GM23338 (cell line): ENCODE measurements at places on chromosomes 7 and 10.

- DNase-seq, result no peak
These were observed 932 bp downstream of the ANKRD22 start for GRCh38 chr10:88850712-88851111.

DNA sequence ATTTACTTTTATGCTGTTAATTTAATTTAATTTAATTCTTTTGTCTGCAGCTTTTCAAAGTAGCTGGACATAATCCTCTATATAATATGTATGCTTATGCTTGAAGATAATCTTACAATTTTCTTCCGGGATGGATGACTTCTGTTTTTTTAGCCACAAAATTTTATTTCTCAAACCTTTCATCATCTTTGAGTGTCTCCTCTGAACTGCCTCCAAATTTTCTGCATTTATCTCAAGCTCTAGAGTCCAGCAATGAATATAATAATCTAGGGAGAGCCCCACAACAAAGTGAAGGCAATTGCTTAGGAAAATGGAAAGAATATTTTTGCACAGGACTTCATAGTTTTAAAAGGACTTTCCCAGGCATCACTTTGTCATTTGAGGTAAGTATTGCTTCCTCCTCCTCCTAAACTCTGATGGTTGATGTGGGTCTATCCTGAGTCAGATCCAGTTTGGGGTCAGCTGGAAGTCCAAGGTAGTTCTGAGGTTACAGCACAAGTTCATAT is 53.7 kb upstream of the FAM3C start:
- no peak for DNase-seq

- DNase-seq, result no peak
These were observed 11.4 kb upstream of the DOCK1 start for GRCh38 chr10:126893841-126894240.

- DNase-seq, result no peak
These were observed 61.4 kb downstream of the BICC1 start for GRCh38 chr10:58574058-58574457.

- DNase-seq, result no peak
These were observed 367.9 kb upstream of the MBL2 start for GRCh38 chr10:53140506-53140905.

DNA sequence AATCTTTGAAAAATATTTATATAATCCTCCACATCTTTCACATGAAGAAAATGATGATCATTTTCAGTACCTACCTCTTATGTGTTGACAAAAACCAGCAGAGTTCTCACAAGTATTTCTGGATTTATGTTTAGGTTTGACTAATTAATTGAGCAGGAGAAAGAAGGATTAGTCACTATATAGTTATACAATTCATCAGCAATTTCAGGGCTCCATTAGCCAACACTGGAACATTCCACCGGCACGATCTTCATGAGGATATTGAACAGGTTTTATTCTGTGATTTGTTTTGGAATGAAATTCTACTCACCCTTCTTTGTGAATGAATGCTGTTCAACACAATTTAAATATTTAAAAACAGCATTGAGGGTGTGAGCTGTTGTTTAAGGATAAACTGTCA is 163.2 kb downstream of the SEM1 start:
- no peak for DNase-seq

- DNase-seq, result no peak
These were observed 427.9 kb upstream of the CELF2 start for GRCh38 chr10:10589540-10590303.

DNA sequence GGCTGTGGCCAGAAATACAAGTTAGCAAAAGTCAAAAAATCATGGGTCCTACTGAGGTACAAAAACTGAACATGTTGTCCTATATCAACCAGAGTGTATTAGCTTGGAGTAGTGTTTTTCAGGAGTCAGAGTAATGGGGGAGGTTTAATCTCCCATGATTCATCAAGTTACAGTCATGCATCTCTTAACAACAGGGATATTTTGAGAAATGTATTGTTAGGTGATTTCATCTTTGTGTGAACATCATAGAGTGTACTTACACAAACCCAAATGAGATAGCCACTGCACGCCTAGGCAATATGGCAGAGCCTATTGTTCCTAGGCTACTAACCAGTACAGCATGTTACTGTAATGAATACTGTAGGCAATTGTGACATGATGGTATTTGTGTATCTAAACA is 14.9 kb upstream of the TES start:
- no peak for DNase-seq

- no peak for DNase-seq
These were observed 7.2 kb downstream of the LOXL4 start for GRCh38 chr10:98260752-98261151.

- DNase-seq, result no peak
These were observed 90.2 kb downstream of the TACC2 start for GRCh38 chr10:122078965-122079795.

DNA sequence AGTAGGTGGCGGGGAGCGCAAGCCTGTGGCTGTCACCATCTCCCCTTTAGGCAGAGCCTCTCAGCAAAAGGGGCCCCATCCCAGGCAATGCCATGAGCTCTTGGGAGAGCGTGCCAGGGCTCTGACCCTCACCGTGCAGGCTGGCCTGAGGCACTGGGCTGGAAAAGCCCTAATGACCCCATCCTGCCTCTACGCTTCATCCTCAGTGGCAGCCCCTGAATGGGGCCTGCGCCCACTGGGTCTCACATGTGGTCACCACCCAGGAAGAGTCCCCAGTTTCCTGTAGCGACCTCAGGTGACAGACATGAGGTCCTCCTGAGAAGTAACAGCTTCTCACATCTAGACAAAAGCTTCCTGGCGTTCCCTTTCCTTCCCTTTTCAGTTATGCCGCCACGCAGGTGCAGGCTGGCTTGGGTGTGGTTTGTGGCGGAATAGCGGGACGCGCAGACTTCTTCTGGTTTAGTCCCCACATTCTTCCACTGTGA is 59.2 kb downstream of the CLEC2L start:
- no peak for DNase-seq

DNA sequence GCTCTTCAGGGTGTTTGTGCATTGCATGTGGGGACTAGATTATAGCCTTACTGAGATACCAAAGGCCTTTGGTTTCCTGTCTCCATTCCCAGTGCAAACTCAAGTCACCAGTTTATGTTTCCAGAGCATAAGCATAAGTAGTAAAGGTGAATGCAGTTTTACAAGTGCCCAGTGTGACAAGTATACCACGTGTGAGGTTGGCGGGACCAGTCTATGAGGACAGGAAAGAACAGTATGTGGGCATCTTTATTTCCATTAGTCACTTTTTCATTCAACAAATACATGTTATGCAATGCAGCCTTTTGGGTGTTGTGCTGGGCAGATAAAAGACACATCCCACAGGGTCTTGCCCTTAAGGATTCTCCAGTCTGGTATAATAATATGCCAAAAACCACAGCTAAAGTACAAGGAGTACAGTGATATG is 146.5 kb downstream of the ARID5B start:
- DNase-seq, result no peak

DNA sequence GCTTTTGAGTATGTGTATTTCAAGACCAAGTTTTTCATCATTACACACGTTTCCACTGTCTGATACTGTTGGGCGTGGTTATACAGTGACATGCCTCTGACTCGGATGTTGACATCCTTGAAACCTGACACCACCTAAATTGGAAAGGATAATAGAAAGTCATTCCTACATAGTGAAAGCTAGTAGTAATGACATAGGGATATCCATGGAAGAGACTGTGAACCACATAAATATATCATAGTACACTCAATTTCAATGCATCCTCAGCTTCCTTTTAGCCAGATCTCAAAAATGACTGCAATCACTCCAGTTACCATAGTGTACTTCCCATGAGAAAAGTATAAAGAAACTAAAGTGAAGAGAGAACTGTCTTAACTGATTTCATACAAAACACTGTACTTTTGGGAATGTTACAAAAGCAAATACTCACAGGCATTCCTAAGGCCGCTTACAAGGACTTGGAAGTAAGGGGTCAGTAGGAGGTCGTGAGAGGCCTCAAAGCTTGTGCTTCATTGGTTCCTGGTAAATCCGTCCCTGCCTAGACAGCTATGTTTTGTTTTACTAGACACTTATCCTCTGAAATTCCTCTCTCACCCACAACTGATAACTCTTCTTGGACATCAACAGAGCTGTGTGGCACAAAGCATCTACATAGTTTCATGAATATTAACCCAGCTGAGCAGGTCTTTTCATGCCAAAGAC is 71.8 kb upstream of the VWDE start:
- peak; percentile 42 for DNase-seq

DNA sequence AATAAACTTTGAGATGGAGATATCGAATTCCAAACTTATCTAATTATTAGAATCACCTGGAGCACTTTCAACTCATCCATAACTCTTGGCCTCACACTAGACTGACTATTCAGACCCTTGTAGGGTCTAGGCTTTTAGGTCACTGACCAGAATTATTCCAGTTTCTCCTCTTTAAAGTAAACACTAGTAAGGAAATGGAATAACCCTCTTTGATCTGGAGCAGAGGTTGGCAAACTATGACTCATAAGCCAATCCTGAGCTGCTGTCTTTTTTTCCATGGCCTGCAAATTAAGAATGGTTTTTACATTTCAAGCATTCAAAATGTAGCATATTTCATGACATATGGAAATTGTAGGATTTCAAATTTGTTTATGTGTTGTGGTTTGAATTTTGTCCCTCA is 1601.9 kb downstream of the REEP3 start:
- DNase-seq, result no peak

GRCh38 chr10:12513003-12513365 is 163.6 kb downstream of the CAMK1D start:
- no peak for DNase-seq

DNA sequence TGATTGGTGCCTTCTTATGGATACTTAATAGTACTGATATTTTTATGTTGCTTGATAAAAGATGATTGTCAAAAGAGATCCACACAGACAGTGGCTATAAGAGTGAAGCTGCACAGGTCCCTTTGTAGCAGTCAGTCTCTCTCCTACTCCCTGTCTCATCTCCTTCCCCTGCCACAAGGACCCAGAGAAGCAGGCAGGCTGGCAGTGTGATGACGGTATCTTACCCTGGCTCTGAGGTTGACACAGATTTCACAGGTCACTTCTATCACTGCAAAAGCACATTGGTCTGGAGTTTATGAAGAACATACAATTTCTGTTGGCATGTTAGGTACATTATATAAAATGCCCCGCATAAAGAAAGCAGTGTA is 64.4 kb upstream of the AHR start:
- DNase-seq, result no peak

GRCh38 chr10:100100651-100101184 is 19.0 kb upstream of the CPN1 start:
- peak; percentile 59 for DNase-seq

DNA sequence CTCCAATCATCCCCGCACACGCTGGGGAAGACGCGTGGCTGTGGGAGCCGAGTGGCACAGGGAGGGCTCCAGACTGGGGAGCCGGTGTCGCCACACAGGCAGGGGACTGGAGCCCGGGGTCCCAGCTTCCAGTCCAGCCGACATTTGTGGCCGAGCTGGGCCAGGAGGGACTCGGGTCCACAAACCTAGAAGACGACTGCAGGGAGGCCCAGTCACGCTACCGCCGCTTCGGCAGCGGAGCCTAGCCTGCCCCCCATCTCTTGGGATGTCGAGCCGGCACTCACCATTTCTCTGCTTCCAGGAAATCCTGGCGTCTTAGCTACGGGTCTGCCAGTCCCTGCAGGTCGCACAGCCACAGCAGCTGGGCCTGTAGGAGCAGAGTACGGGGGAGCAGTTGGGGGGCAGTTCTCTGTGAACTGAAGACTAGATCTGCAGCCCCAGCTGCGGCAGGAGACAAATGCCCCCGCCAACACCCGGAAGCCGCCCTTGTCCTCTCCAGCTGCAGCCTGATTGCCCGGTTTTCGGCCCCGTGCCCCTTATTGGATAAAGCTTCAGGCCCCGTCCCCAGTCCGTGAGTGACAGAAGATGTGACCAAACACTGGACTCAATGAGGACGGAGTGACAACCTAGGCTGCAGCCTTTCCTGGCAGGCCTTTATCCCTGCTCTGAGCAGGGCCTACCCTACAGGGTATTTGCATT is 270.7 kb downstream of the ZNF33B start:
- DNase-seq, result peak; percentile 93

- DNase-seq, result peak; percentile 81
These were observed 19.9 kb upstream of the HSPB1 start for GRCh38 chr7:76282344-76283253.

DNA sequence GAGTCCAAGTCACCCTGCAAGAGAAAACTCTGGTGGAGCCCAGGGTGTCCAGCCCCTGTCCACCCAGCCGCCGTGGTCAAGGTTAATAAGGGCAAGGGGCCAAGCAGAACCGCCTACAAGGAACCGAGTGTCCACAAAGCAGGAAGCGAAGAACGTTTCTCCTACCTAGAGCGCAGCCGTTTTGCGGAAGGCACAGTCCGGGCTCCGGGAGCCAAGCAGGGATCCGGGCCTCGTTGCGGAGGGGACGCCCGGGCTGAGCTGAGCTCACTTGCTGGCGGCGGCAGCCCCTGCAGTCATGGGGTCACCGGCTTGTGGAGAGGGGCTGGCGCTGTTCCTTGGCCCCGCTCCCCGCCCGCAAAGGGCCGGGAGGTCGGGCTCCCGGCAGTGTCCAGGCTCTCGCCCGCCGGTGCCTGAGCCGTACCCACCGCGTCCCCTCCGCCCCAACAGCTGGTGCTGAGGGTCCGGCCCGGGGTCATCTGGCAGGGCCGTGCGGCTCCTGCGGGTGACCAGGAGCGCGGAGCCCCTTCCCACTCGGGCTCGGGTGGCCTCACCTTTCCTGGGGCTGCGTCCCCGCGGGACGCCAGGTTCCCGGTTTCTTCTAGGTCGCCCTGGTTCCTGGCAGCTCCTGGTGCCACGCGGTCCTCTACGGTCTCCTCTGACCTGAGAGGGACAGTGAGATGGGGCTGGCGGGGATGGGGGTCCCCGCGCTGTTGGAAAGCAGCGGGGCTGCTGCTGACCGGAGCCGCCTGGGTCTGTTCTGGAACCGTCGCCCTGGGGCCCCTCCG is 14.0 kb upstream of the ZNF273 start:
- DNase-seq, result peak; percentile 53

DNA sequence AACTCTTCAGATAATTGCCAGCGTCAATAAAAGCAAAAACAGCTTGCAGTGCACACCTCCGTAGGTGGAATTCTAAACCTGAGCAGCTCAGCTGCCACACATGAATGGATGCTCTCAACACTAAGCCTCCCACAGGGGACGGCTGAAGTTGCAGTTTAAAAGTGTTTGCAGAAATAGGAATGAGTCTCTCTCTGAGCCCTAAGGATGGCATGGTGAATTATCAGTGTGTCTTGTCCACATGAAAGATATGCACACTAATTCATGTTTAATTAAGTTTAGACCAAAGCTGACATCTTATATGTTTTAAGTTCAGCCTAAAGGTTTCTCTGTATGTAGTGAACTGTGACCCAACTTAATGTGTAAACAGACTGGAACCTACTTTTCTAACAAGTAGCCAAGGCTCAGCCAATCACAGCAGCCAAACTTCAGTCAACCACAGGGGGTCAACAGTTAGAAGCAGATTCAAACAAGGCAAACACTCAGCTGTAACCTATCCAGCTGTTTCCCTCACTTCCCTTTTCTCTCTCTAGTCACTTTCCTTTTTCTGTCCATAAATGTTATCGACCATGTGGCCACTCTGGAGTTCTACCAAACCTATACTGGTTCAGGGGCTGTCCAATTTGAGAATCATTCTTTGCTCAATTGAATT is 38.1 kb downstream of the CTTNBP2 start:
- DNase-seq, result peak; percentile 58
